ENCODE measurements at places on chromosomes 7 and 10.

- DNase-seq: no peak
These were observed 103.1 kb upstream of the DGKB start for GRCh38 chr7:15005672-15006071.

GRCh38 chr7:64307254-64308015, 6.3 kb upstream of the ZNF736 start:
- DNase-seq: peak; percentile 71

GRCh38 chr7:95199779-95200558, 124.4 kb downstream of the PON1 start:
- peak; percentile 51 for DNase-seq

GRCh38 chr10:95303535-95303934, 12.7 kb upstream of the PDLIM1 start:
- DNase-seq: peak; percentile 91

DNA sequence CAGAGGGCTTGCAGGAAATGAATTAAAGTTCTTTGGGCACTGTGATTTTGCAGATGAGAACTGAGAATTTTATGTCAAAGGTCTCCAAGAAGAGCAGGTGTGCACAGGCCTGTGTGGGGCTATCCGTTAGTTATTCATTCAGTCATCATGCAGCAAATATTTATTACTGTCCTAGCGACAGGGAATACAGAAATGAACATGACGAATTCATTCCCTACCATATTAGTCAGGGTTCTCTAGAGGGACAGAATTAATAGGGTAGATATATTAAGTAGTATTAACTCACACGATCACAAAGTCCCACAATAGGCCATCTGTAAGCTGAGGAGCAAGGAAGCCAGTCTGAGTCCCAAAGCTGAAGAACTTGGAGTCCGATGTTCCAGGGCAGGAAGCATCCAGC, 2.9 kb upstream of the MMP21 start:
- DNase-seq: no peak

GRCh38 chr7:46424934-46425333, 503.9 kb upstream of the IGFBP3 start:
- no peak for DNase-seq

GRCh38 chr10:34705563-34705962, 109.5 kb downstream of the PARD3 start:
- no peak for DNase-seq

- DNase-seq: peak; percentile 72
These were observed 59.6 kb downstream of the ADRB1 start for GRCh38 chr10:114103284-114103683.

- DNase-seq: no peak
These were observed 42.4 kb upstream of the ASAH2 start for GRCh38 chr10:50293513-50294313.

DNA sequence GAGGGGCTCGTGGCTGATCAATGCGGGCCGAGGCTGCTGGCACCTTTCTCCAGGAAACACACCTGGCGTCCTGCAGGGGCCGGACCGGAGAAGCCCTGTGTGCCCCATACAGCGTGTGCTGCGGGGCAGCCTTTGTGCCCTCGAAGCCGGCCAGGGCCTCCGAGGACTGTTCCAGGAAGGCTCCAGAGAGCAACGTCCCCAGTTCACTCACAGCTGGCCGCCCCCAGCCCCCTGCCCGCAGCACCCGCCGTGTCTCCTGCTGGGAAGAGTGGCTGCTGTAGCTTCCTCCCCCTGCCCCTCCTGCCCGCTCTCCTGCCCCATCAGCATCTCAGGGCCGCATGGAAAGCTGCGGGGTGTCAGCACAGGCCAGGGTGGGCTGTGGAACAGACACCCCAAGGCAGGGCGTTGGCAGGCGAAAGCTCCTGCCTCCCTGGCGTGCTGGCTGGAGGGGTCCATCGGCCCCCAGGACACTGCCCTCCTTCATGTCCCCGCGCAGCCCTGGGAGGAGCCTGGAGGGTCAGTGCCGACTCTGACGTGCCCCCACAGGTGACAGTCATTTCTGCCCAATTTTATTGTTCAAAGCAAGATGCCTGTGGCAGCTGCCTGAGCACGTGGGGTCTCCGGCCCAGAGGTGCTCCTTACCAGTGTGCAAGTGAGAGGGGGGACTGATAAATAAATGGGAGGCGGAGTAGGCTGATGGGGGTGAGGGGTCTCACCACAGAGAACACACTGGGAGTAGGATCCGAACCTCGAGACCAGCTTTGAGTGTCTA, 95.8 kb upstream of the DIP2C start:
- DNase-seq: no peak

- no peak for DNase-seq
These were observed 35.7 kb downstream of the GSDME start for GRCh38 chr7:24721481-24722001.

GRCh38 chr10:3747984-3748383, 37.0 kb downstream of the KLF6 start:
- no peak for DNase-seq

DNA sequence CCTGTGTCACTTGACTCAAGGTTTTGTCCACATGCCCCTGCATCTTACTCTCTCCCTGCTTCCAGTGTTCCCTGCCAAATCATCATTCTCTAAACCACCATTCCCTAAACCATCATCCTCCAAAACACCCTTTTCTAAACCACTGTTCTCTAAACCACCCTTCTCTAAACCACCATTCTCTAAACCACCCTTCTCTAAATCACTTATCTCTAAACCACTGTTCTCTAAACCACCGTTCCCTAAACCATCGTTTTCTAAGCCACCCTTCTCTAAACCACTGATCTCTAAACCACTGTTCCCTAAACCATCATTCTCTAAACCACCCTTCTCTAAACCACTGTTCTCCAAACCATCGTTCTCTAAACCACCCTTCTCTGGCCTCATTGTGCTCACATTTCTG, 142.1 kb downstream of the CXCL12 start:
- no peak for DNase-seq

DNA sequence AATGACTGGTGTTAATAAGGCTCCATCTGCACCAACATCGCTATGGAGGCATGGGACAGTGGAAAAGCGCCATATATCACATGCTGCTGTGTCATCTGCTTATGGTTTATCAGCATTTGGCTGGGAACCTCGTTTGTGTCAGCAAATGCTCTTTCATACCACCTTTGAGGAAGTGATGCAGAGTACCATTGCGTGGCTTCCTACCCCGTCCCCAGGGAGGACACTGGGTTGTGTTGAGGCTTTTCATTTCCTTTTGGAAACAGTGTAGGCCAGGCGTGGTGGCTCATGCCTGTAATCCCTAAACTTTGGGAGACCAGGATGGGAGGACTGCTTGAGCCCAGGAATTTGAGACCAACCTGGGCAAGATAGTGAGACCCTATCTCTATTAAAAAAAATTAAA, 6.8 kb downstream of the TACR2 start:
- no peak for DNase-seq

GRCh38 chr10:77700086-77700485, 62.5 kb upstream of the KCNMA1 start:
- DNase-seq: no peak

DNA sequence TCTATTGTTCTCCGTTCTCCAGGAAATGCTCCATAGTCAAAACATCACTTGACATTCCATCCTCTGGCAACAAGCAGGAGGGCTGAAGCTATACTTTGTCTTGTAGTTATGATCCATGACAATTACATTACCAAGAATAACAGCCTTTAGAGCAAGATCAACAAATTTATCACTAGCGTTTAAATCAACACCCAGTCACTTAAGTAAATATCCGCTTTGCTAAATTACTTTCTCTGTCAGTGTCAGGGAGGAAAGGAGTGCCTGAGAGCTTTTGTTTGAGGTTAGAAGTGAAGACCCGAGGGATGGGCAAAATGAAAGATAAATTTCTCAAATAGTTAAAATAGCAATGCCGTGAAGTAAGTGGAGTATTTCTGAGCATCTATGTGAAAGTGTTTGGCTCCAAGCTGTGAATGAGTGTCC, 236.1 kb upstream of the BMPER start:
- peak; percentile 26 for DNase-seq

- no peak for DNase-seq
These were observed 133.9 kb downstream of the DNAJB6 start for GRCh38 chr7:157470701-157471131.

GRCh38 chr7:50214126-50214670, 90.3 kb upstream of the IKZF1 start:
- no peak for DNase-seq

DNA sequence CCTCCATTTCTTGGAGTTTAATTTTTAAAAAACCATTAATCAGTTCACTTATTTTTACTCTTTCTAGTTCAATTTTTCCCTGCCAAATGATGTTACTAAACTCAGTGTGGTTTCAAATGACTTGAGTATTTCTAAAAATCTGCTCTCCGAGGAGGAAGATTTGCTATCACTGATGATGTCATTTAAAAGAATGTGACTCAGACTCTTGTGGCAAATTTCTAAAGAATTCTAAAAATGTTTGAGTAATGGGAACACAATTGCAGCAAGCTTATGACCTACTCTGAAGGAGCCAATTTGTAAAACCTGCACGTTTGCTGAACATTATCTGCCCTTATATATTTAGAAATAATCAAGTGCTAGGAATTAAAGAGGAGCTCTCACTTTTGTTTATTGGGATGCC, 88.6 kb downstream of the SPAG6 start:
- peak; percentile 95 for DNase-seq

DNA sequence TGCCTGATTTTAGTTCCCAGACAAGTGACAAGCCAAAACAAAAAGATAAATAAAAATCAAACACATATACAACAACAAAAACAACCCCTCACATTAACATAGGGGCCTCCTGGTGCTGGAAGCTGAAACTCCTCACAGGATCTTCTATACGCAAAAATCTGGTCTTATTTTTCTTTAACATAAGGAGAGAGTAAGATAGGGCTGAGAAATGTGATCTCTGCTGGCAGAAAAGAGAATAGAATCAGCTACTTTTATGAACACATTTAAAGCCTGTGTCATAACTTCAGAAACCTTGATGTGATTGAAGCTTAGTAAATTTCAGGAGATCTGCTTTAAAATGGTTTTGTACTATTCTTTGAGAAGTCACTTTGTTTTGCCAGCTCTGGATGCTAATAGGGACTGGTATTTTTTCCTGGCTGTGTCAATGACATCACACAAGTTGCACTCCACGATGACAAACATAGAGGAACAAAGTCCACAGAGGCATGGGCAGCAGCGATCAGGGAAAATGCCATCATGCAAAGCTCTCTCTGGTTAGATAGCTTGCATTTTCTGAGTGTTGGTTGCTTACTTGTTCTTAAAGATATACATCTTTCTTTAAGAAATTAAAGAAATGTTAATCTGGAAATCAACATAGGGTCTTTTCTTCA, 176.6 kb upstream of the SP4 start:
- no peak for DNase-seq

- DNase-seq: no peak
These were observed 14.6 kb upstream of the MLXIPL start for GRCh38 chr7:73638911-73639310.

GRCh38 chr7:16062269-16062668, 359.1 kb downstream of the CRPPA start:
- no peak for DNase-seq

- no peak for DNase-seq
These were observed 128.5 kb upstream of the VKORC1L1 start for GRCh38 chr7:65744406-65744805.

- DNase-seq: no peak
These were observed 593 bp upstream of the PILRA start for GRCh38 chr7:100372694-100373093.

Measured in amniotic epithelial cell (primary cell).